ENCODE measurements at places on chromosomes 6 and 20.

DNA sequence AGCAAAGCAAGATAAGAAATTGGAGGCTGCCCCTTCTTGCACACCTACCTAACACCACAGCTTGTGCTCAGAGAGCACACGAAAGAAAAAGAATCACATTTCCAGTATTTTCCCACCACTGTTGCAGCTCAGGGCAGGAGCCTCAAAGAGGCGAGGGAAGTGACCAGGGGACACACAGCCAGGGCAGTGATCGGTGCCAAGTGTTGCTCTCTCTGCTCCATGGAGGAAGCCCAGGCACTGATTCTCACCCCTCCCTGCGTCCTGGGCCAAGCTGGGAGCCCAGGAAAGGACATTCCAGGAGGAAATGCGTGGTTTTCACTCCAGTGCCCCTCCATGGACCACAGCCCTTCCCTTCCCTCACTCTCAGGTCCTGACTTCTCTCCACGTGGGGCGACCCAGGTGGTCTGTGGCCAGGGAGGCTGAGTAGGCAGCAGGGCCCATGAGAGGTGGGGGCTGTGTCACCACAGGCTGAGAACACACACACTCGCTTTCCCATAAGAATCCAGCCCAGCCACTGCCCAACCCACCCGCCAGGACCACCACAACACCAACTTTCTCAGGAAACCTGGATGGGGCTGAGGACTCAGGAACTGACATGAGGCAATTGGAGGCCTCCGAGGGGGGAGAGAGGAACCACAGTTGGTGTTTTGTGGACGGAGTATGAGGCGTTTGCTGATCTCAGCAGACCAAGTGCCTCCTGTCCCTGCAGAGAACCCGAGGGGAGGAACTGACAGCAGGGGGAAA lies 81.7 kb upstream of the MAFB start:
- no peak for DNase-seq

DNA sequence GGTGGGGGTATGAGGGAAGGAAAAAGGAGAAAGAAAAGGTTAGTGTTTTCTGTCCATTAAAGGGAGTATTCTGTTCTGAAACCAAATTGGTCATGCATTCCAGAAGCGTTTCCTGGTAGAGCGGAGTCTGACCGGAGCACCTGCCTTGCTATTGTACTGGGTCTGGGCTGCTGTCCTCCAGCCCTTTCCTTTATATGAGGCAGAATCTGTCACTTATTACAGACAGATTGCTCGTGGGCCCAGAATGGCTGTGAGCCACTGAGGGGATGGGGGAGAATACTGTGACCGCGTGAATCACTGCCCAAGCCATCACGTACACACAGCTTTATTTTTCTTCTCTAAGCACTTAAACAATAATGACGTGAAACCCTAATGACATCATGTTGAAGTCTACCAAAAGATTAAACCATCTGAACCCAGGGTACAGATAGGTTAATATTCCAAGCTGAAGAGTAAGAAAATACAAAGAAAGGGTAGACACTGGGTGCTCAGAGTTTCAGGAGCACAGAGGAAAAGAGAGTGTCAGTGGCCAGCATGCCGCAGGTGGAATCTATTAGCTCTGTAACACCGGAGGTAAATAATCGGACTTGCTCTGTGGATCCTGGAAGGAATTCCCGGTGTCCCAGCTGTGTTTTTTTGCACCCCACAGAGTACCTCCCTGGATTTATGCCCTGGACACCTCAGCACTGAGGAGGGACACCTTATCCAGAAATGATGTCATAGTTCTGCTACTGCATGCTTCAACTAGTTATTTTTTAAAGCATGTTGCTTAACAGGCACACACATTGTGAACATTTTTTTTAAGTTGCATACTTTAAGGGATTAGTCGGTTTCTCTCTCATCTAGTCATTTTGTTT lies 573.3 kb downstream of the PKHD1 start:
- DNase-seq: no peak

- no peak for DNase-seq
These were observed 650.0 kb downstream of the KIF16B start for GRCh38 chr20:15923030-15923776.

DNA sequence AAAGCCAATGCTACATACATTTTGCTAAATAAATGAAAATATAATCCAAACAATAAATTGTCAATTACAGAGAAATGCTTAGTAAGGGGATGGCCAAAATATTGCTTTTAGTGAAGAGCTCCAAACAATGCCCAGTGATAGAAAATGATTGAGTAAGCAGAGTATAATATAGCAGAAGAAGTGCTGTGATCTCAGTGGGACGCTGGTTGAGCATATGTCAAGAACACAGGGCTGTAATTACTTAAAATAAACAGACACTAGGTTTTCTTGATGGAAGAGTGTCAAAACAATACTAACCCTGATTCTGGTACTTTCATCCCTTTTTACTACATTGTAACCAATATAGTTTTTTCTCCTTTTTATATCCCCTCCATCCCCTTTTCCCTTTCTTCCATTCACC lies 150.3 kb downstream of the GRIK2 start:
- DNase-seq: no peak

GRCh38 chr6:168260420-168260987 lies 59.1 kb downstream of the DACT2 start:
- DNase-seq: no peak

DNA sequence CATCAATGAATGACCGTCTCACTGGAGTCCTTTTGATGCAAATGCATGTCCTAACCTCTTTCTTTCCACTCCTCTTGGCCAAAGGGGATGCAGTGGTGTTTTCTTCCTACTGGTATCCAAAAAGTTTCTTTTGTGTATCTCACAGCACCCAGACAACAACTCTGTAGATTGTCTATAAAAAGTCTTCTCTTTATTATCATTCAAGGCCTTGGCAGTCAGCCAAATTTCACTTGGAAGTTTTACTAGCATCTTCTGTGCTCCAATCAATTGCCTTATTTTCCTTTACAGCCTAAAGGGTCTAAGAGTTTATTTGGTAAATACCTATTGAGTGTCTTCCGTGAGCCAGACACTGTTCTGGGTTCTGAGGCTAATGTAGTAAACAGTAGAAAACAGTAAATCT lies 150.2 kb upstream of the RNF217 start:
- no peak for DNase-seq

GRCh38 chr20:37969949-37970855 lies 63.1 kb downstream of the TTI1 start:
- DNase-seq: no peak

GRCh38 chr20:35796571-35796970 lies 24.8 kb downstream of the PHF20 start:
- no peak for DNase-seq

DNA sequence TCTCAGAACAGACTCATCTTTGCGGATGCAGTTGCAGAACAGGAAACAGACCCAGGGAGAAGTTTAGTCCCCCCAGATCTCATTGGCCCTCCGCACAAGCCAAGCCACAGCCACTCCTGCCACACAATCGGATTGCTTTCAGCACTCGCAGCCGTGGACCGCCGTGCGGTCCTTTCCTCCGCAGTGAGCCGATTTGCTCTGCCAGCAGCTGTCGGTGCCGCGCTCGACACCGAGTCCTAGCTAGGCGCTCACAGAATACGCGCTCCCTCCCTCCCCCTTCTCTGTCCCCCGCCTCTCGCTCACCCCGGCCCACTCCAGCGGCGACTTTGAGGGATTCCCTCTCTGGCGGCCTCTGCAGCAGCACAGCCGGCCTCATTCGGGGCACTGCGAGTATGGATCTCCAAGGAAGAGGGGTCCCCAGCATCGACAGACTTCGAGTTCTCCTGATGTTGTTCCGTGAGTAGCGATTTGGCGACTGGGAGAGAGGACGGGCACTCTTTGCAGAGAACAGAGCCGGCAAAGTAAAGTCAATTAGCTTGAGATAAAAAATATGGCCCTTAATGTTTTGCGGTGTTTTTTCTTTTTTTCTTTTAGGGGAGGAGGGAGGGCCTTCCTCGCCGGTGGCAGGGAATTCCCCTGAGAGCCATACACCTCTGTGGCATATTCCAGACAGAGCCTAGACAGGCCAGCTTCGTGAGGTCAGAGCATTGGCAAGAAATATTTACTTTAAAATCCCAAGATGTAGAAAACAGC lies at the start of gene LAMP5:
LAMP5 (plus strand) TSS at position 130 of the 753 bp plus-strand sequence; CDS start at position 393, 263 bp downstream.
- no peak for DNase-seq

GRCh38 chr20:60528141-60528540 lies 569.9 kb downstream of the CDH26 start:
- no peak for DNase-seq

DNA sequence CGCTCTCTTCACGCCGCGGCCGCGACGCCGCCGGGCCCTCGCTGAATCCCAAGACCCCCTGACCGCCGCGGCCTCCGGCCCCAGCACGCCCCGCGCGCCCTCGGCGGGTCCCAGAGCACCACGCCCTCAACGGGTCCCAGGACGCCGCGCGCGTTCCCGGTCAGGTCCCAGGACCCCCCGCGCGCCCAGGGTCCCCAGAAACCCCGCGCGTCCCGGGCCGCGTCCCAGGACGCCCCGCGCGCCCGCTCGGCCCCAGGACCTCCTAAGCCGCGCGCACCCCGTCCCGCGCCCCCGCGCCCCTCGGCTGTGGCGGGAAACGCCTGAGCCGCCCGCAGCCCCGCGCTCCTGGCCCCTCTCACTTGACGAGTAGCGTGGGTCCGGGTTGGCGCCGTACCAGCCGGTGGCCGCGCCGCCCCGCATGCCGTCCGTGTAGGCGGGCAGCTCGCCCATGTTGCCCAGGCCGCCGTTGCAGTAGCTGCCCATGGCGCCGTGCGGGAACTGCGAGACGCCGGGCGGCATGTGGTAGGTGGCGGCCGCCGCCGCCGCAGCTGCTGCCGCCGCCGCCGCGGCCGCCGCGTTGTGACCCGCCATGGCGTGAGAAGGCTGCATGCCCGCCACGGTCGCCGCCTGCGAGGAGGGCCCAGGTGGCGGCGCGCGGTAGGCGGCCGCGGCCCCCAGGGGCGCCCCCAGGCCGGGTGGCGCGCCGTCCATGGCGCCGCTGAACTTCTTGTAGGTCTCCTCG lies 556 bp downstream of the NKX2-4 start:
- DNase-seq: no peak

DNA sequence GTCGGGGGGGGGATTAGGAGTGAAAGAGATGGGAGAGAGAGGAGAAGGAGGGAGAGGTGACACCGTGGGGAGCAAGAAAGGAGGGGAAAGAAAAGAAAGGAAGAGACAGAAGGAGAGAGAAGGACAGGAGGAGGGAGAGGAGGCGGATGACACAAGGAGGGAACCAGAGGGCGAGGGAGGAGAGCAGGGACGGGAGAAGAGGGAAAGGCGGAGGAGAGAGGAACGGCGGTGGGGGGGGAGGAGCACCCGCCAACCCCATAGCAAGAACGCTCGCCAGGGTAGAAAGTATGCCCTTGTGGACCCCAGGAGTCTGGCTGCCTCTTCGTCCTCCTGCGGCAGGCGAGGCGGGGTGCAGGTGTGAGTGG lies 4.5 kb upstream of the INSM1 start:
- no peak for DNase-seq

DNA sequence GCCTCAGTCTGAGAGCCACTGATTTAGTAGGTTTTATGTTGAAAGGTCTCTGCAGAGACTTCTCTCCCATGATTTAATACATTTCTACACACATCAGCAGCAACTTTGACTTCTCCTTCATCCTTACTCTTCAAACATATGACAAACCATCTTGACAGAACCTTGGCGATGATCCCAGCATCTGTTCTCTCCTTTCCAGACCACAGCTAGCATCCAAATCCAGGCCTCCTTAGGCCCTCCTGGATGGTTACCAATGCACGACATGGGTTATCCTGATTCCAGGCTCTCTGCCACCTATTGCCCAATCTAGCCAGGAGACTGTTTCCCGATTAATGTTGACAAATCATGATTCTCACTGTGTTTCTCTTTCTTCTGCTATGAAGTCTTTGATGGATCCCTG lies 16.8 kb downstream of the LAMA4 start:
- DNase-seq: no peak

GRCh38 chr20:48175261-48175660 lies 390.0 kb upstream of the SULF2 start:
- no peak for DNase-seq

GRCh38 chr6:31468311-31468710 lies 29.6 kb upstream of the MICB start:
- peak; percentile 4 for DNase-seq

DNA sequence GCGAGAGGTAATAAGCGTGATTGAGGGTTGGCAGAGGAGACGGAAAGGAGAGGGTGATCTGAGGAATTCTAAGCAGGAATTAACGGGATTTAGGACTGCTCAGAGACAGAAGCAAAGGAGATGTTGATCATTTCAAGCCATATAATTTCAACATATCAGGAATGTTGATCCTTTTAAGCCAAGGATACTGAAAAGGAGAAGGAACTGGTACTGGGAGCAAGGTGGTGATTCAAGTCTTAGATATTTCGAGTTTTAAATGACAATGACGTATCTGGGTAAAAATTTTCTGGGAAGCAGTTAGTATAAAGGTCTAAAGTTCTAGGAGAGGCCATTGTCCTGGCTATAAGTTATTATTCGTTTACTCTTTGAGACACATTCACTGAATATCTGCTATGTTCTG lies 91.3 kb upstream of the OGFRL1 start:
- no peak for DNase-seq

DNA sequence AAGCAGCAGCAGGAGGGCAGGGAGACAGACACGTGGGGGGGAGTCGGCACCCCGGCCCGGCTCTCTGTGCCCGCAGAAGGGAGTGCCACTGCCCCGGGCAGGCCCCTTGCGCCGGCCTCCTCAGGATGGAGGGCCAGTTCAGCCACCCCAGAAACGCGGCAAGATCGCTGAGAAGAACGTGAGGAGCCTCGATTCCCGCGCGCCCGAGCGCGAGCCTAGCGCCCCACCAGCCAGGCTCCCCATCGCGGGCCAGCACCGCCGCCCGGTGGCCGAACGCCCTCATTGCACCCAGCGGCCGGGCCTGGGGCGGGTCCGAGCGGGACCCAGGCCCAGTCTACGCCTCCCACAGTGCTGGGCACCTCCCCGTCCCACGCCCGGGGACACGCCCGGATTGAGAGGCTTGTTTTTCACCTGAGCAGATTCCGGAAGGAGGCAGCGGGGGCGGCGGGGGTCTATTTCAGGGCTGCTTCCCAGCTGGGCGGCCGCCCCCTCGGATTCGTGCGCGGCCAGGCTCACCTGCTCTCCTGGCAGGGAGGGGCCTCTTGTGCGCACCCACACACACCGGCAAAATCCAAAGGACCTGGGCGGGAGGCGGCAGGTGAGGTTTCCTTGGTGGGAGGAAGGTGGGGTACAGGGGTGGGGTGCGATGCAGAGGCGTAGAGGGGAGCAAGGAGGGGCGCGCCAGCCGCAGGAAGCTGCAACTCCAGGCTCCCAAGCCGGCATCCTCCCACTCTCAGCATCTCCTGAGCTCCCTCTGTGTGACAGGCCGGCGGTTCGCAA lies 9.0 kb upstream of the GRM4 start:
- peak; percentile 64 for DNase-seq

DNA sequence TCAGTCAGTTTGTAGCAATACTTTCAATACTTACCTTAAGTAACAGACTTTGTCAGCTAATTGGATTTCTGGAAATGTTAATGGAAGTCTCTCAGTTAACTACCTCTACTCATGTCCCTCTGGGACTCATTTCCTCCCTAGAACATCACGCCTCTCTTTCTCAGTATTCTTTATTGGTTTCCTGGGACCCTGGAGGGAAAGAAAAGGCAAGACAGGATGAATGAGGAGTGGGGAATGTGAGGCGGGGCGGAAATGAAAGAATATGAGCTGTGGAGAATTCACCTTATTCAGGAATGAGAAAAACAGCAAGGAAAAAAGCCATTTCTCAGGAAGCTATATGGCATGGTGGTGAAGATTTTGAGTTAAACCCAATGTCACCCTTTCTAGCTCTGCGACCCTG lies 62.7 kb downstream of the ANKS1A start:
- DNase-seq: no peak

Measured in activated CD4-positive, alpha-beta T cell treated with anti-CD3 and anti-CD28 coated beads, Interleukin-2, amount 10 ng/mL, durations not matched to agents 7 days and 5 days (primary cell).